ENCODE measurements at places on chromosomes 5 and 9.

GRCh38 chr9:14692470-14693250 lies 572 bp downstream of the ZDHHC21 start:
- peak; percentile 49 for DNase-seq

DNA sequence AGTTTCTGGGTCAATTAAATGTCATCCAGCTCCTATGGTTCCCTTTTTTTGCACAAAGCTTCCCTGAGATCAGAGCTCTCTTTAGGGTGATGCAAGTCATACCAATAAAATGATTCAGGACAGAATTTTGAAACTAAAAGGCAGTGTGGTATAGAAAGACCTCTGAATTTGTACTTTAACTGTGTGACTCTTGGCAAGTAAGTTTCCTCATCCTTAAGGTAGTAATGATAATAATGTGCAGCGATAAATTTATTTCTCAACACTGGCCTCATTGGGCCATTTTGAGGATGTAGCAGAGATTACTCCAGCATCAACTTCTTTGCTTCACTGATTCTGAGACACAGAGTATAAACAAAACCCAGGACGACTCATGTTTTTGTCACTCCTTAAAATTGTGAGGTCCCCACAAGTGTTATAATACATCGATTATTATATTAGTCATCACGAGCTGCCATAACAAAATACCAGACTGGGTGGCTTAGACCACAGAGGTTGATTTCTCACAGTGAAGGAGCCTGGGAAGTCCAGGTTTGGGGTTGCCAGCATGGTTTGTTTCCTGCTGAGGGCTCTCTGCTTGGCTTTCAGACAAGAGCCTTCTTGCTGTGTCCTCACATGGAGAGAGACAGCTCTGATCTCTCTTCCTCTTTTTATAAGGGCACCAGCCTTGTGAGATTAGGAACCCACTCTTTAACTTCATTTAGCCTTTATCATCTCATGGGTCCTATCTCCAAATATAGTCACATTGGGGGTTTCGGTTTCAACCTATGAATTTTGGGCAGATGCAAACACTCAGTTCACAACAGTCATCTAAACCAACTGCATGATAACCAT lies 293.0 kb downstream of the ZNF608 start:
- no peak for DNase-seq

- DNase-seq: no peak
Observed at GRCh38 chr5:10233505-10233904, 16.2 kb downstream of the ATPSCKMT start.

GRCh38 chr5:140042643-140043507 lies at the start of gene NRG2:
Gene NRG2 (minus strand): TSS chr5:140043299.
- peak; percentile 72 for DNase-seq

DNA sequence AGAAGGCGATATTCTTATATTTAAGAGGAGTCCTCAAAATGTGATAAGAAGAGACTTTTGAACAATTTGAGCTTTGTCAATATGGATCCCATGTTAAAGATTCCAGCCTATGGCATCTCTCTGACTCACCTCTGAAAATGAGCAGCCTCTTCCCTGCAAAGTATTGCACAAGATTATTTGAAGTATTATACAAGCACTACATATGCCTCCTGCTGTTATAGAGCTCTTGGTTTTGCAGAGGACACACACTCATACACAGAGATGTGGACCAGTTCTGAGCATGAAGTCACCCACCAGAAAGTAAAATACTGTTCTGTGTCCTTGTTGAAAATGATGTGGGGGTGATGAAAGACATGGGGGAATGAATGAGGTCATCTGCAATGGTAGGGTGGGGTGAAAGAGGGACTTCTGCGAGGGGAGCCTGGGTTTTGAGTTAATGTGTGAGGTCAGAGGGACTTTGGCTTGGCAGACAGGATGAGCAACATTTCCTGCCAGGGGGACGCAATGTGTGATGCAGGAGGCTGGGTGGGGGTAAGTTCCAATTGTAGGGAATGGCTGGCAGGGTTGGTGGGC lies 25.8 kb downstream of the FBXL7 start:
- no peak for DNase-seq

- DNase-seq: peak; percentile 49
Observed at GRCh38 chr9:119071636-119072035, 297.6 kb downstream of the BRINP1 start.

GRCh38 chr5:149404746-149405549 lies 25.9 kb upstream of the IL17B start:
- no peak for DNase-seq

GRCh38 chr5:55222985-55223811 lies 3.9 kb downstream of the MCIDAS start:
- no peak for DNase-seq

- DNase-seq: no peak
Observed at GRCh38 chr9:372128-372527, 157.5 kb downstream of the DOCK8 start.

DNA sequence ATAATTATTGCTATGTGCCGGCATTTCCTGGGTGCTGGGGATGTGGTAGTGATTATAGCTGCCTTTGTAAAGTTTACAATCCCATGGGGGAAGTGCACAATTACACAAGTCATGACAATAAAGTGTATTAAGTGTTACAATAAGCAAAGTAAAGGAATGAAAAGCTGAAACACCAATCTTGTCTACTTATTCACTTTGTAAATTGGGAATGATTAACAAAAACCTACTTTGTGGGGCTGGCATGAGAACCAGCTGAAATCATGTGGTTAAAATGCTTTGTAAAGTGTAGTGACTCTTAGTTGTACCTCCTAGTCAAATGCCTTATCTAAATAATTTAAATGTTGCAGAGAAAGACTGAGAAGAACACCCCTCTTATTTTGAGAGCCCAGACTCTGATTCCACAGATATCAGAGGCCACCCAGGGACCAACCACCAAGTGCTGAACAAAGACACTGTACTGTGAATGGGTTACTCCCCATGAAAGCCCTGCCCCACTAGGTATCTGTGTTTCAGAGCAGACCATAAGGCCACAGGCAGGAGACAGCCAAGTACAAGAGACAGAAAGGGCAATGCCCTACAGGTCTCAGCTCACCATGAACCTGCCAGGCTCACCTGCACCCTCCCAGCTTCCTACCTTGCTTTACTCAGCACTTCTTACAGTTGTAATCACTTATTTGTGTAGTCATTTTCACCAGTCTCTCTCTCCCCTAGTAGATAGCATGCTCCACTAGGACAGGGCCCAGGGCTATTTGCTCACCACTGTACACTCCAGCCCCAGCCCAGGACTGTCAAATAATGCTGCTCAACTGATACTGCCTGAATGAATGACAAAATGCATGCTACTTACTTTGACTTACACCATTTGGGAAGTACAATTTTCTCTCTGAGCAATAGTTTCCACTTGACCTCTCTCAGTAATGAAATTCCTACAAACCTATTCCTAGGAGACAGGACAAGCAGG lies 101.6 kb upstream of the APC start:
- DNase-seq: no peak

GRCh38 chr5:140365282-140365681 lies 5.3 kb downstream of the SLC4A9 start:
- no peak for DNase-seq

DNA sequence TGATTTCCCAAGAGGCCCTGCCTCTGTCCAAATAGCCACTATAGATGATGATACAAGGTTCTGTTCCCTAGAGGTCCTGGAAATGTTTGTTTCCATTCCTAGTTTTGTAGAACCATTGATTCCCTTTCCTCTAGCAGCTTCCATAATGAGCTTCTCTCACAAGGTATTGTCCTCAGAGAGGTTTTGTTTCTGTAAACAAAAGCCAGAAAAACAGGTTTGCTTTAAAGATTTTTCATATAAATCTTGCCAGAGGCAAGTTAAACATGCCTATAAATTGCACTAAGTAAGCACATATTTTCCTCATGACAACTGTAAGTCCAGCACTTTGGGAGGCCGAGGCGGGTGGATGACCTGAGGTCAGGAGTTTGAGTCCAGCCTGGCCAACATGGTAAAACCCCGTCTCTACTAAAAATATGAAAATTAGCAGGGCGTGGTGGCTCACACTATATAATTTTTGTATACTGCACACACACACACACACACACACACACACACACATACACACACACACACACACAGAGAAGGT lies 1787.7 kb downstream of the EFNA5 start:
- no peak for DNase-seq

- no peak for DNase-seq
Observed at GRCh38 chr9:8751406-8751930, 951.9 kb upstream of the DMAC1 start.

DNA sequence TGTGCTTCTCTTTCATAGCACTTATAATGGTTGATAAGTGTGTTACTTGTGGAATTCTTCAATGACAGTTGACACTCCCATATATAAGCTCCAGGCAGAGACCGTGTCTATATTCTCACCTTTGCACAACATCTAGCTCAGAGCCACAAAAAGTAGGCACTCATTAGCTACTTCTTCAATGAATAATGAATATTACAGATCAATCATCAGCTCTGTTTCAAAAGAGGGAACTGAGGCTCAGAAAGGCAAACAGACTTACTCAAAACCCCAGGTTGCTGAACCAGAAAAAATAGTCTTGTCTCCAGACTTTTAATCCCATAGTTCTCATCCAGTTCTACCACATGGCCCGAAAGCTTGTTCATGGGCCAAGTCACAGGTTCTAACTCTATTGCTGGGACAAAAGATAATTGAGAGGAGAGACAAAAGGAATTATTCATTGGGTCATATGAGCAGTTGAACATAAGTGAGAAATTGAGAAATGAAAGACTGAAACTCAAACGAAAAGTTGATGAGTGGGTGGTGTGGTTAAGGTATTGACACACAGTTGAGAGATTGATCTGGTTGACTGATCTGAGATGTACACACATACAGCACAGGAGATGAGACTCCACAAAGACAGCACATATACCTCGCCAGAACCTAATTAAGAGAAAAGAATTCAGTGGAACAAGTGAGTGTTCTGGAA lies 381.6 kb downstream of the EFNA5 start:
- no peak for DNase-seq

- no peak for DNase-seq
Observed at GRCh38 chr5:135102716-135103574, 68.9 kb upstream of the PITX1 start.

DNA sequence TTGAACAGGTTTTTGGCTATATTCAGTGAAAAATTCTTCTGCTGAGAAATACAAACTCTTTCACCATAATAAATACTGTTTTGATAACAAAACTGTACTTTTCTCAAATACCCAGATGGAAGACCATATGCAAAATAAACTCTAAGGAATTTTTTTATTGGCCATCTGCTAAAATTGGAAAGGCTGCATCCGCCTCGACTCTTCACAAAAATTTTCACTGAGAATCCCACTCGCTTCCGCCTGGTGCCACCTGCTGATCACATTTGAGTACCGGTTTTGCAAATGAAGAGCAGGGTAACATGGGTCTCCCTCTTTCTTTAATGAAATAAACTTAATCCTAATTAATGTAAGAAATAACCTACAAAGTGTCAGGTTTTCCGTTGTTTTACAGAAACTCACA lies 76.4 kb downstream of the TTLL11 start:
- no peak for DNase-seq

DNA sequence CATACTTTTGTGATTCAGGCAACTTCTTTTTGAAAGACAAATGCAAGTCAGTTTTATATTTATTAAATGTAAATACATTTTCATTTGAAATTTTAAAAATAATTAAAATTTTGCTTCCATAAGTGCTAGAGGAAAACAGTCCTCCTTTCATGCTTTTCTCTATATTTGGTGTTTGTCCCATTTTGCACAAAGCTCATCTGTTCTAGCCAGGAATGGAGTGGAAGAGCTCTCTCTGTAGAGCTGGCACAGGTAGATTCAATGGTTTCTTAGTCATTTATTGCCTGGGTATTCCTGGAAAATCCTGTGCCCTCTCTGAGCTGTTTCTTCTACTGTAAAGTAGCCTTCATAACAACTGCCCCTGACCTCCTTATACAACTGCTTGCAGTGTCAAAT lies 267.6 kb upstream of the HAPLN1 start:
- no peak for DNase-seq

DNA sequence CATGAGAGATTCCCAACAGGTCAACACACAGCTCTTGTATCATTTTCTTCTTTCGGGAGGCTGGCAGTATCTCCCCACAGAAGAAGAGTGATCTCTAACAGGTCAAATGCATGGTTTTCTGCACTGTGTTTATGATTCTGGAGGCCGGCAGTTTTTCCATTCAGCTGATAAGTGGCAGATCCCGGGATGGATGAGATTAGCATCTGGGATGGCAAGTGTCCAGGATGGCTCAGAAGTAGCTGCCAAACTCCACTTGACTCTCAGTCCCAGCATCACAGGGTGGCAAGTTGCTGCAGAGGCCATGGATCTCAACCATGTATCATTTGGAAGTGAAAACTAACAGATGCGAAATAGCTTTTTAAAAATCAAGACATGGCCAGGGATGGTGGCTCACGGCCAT lies 97.8 kb upstream of the SLC44A1 start:
- no peak for DNase-seq

DNA sequence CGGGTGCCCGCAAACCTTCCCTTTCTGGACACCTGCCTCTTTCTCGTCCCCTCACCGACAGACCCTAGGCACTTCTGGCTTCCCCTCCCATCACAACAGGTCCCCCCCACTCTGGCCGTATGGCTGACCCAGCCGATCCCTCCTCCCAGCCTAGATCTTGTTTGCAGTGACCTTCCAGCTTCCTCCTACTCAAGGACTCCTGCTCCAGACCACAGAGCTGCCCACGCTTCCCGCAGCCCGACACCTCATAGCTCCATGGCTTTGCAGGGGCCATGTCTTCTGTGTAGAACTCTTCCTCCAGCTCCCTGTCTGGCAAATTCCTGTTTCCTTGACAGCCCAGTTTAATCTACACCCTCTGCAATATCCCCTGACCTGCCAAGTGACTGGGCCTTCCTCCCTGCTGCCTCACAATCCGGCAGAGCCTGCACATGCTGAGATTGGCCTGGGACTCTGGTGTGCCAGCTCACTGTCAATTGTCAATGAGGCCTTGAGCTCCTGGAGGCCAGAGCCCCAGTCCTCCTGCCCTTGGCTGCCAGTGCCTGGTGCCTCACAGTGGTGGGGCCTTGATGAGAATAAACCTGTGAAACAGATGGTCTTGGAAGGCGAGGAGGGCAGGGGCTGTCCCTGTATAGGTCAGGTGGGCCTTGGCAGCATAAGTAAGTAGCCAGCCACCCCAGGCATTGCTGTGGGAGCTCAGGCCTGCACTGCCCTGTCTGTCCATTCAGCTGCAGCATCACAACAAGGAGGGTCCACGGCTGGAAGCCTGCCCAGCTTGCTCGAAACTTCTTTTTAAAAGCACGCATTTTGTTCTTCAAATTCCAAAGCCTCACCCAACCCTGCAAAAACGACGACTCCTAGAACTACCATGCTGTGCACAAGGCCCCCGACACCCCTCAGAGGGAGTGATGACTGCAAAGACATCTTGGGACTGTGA lies 50.5 kb downstream of the GADD45G start:
- no peak for DNase-seq

GRCh38 chr5:27594141-27594540 lies 555.8 kb upstream of the CDH9 start:
- peak; percentile 59 for DNase-seq
